ENCODE measurements at places on chromosomes 7 and 10.
A peak's percentile ranks its signal among the peaks of the same experiment; 100 is the strongest.

- no peak overlapping the region for H3K27ac ChIP-seq
- no peaks in the 10 kb centered on the region for H3K36me3 ChIP-seq
- H3K4me3 ChIP-seq = no peak overlapping the region
- H3K27me3 ChIP-seq = peaks cover 19% of the 10 kb centered on the region
- no peaks in the 10 kb centered on the region for H3K4me1 ChIP-seq
Measured at GRCh38 chr7:28922624-28923331, 35.4 kb downstream of the TRIL start.

- H3K27ac ChIP-seq = no peak overlapping the region
- H3K36me3 ChIP-seq = no peaks in the 10 kb centered on the region
- no peaks in the 10 kb centered on the region for H3K27me3 ChIP-seq
- no peak for DNase-seq
- no peaks in the 10 kb centered on the region for H3K4me1 ChIP-seq
Measured at GRCh38 chr10:121500701-121501332, 97.4 kb downstream of the FGFR2 start.

GRCh38 chr7:65978891-65979582, 3.0 kb downstream of the GUSB start:
- H3K27ac ChIP-seq = no peak overlapping the region
- H3K4me3 ChIP-seq = no peak overlapping the region
- H3K27me3 ChIP-seq = no peaks in the 10 kb centered on the region
- H3K4me1 ChIP-seq = peaks cover 19% of the 10 kb centered on the region
- DNase-seq = no peak
- peaks cover 66% of the 10 kb centered on the region for H3K36me3 ChIP-seq

GRCh38 chr10:95309958-95310357, 19.2 kb upstream of the PDLIM1 start:
- DNase-seq = no peak
- H3K36me3 ChIP-seq = no peaks in the 10 kb centered on the region
- peaks cover 62% of the 10 kb centered on the region for H3K4me1 ChIP-seq
- peak overlapping the region; percentile 64 for H3K27ac ChIP-seq
- H3K4me3 ChIP-seq = no peak overlapping the region

GRCh38 chr10:124496620-124497019, 35.0 kb downstream of the LHPP start:
- H3K4me1 ChIP-seq = no peaks in the 10 kb centered on the region
- no peak overlapping the region for H3K4me3 ChIP-seq
- H3K36me3 ChIP-seq = 0 out of 2 replicates have a peak, but pooled peaks cover 3% of the 10 kb centered on the region
- H3K27me3 ChIP-seq = no peaks in the 10 kb centered on the region

- H3K27ac ChIP-seq = no peak overlapping the region
- no peak for DNase-seq
- no peaks in the 10 kb centered on the region for H3K4me1 ChIP-seq
- no peaks in the 10 kb centered on the region for H3K27me3 ChIP-seq
- H3K4me3 ChIP-seq = no peak overlapping the region
- peaks cover 55% of the 10 kb centered on the region for H3K36me3 ChIP-seq
Measured at GRCh38 chr10:33303988-33304387, 30.5 kb downstream of the NRP1 start.

GRCh38 chr7:151110941-151111645, 24.8 kb downstream of the AGAP3 start:
- H3K4me1 ChIP-seq = peaks cover 31% of the 10 kb centered on the region
- H3K27ac ChIP-seq = no peak overlapping the region
- peak; percentile 68 for DNase-seq
- no peaks in the 10 kb centered on the region for H3K27me3 ChIP-seq

DNA sequence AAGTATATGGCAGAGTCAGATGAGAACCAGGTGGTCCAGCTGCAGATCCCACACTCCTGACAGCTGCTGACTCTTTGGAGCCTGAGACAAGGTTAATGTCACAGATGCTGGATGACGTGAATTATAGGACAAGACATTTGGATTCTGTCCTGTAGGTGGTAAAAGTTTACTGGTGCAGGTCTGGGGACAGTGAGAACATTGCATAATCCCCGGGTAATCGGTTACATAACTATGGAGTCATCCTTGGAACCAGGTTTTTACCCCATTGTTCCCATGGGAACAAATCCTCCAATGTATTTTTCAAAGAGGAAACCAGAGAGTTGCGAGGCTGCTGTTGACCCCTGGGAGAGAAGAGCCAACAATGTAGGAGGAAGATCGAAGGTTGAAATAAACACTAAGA, 27.5 kb upstream of the ZCCHC24 start:
- H3K36me3 ChIP-seq = no peaks in the 10 kb centered on the region
- DNase-seq = no peak
- H3K27ac ChIP-seq = no peak overlapping the region
- no peaks in the 10 kb centered on the region for H3K27me3 ChIP-seq

DNA sequence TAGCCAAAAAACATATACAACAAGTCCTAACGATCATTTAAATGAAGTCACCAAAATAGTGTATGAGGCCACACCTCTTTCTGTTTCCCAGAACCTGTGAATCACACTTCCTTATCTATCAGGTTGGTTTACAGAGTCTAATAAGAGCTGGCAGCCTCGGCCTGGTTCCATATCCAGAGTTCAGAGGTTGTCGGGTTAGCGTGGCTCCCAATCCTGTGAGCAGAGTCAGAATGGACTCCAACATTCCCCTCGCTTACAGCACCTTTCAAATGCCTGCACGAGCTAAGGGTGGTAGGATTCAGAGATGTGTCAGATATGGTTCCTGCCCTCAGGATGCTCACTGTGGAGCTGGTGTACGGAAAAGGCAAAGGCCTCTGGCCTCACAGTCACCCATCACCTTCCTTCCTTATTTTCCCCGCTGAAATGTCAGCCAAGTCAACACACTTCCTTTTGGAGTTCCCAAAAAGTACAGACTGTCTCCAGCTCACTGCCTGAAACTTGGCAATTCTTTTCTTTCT, 6.0 kb downstream of the IL15RA start:
- H3K27ac ChIP-seq = no peak overlapping the region
- H3K4me3 ChIP-seq = no peak overlapping the region
- DNase-seq = peak; percentile 9
- 0 out of 2 replicates have a peak, but pooled peaks cover 3% of the 10 kb centered on the region for H3K27me3 ChIP-seq

DNA sequence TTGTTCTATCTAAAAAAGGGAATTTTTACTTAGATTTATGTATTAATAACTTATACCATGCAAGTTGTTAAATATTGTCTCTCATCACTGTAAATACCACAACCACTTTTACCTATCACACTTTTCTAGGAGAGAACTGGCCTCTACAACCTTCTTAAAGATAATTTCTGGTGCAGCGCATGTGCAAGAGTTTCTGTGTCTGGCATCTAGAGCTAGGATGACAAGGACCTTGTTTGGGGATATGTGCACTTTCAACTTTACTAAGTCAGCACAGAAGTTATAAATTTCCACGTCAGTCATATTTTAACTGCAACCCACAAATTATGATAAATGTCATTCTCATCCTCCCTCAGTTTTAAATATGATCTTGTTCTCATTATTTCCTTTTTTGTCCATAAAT, 156.9 kb upstream of the ADCY1 start:
- no peak overlapping the region for H3K4me3 ChIP-seq
- no peaks in the 10 kb centered on the region for H3K27me3 ChIP-seq
- no peaks in the 10 kb centered on the region for H3K36me3 ChIP-seq

GRCh38 chr7:12623223-12623622, 52.7 kb downstream of the SCIN start:
- H3K27me3 ChIP-seq = no peaks in the 10 kb centered on the region
- H3K4me3 ChIP-seq = no peak overlapping the region
- no peak overlapping the region for H3K27ac ChIP-seq
- H3K4me1 ChIP-seq = peaks cover 21% of the 10 kb centered on the region
- H3K36me3 ChIP-seq = no peaks in the 10 kb centered on the region

DNA sequence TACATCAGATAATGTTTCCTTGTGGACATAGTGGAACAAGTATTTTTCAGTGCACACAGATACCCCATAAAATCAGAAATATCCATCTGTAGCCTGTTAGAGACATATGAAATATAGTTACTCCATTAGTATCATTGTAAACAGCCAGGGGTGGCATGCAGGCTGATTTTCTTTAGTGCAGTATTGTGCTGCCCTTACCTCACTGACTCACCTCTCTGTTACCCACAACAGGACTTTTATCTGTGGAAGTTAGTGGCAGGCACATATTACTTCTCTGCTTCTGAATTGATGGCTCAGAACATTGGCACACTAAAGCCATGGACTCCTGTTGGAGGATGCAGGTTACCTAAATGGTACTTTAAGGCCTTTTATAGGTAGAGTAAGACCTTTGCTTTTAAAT, 70.0 kb downstream of the SLC25A40 start:
- H3K27me3 ChIP-seq = no peaks in the 10 kb centered on the region
- H3K4me3 ChIP-seq = no peak overlapping the region
- DNase-seq = no peak
- H3K4me1 ChIP-seq = no peaks in the 10 kb centered on the region

Data from SJSA1 (cell line).